Left ventricle myocardium inferior (tissue), 1 donor: ENCODE measurements at places on chromosomes 4 and X. TPM values are rescaled to one million over a fixed set of nuclear protein-coding genes. Genes with fewer than 3 reads are reported as not detected.
A peak's percentile ranks its signal among the peaks of the same experiment; 100 is the strongest.

GRCh38 chr4:7964890-7965662 lies 25.4 kb upstream of the AFAP1 start:
- peak; percentile 60 for DNase-seq

DNA sequence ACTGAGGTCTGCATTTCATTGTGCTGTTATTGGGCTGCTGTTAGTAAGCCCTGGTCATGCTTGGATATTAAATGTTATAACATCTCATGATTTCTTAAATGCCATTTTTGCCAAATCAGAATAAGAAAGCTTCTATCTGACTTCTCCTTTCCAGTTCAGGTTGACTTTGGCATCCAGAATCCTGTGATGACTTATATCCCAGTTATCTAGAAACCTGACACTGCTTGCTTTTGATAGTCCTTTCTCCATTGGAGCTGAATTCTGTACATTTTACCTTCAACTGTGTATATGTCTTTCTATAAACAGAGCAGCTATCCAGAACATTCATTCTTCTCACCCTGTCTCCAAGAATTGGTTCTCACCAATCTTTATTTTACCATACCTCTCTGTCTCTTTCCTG lies 257.7 kb upstream of the GNPDA2 start:
- no peak for DNase-seq

DNA sequence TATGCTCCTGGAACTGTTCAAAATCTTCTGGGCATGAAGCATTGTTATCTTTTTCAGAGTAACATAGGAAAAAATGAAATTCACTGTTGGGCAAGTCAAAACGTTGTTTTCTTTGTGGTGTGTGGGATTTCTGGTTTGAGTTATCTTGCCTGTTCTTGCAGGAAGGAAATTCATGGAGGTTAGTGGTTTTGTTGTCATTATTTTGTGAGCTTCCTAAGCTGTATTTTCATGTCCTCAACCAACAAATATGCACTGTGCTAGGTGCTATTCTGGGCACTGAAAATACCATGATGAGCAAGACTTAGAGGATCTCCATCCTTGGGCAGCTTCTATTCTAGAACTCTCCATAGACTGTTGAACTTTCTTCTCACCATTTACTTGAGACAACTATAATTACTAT lies 16.9 kb downstream of the SPINK2 start:
- DNase-seq, result no peak

GRCh38 chr4:188822698-188823097 lies 683.5 kb downstream of the TRIML1 start:
- no peak for DNase-seq

DNA sequence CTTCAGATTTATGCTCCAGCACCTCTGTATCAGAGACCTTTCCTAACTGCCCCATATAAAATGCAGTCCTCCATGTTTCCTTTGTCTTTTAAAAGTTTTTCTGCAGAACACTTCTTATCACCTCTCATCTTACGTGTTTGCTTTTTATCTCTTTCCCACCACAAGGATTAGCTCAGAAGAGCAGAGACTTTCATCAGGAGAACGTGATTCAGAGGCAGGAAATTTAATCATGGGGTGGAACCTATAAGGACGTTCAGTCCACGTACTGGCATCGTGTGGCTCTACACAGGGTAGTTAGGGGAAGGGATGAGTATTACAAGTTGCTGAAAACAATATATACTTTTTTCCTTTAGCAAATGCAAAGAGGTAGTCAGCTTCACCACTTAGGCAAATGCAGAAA lies 98.7 kb downstream of the SORBS2 start:
- no peak for DNase-seq

- DNase-seq, result peak; percentile 25
These were observed 1.5 kb downstream of the GRID2 start for GRCh38 chr4:92305148-92305877.

DNA sequence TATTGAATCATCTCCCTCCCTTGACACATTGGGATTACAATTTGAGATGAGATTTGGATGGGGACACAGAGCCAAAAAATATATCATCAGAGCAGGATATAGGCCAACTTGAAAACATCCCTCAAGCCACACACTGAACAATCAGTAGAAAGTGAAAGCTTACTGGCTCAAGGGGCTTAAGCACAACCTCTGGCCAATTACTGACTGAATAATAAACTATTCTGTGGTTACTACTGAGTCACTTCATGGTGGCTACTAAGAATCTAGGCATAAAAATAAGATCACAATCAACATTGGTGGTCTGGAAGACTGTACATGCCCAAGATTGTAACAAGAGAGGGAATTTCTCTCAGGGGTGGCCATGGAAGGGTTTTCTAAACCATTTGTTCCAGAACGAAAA lies 27.4 kb upstream of the GPR174 start:
- no peak for DNase-seq

- DNase-seq, result no peak
These were observed 480.9 kb downstream of the PCDH11X start for GRCh38 chrX:92260102-92260501.

GRCh38 chrX:51496501-51497291 lies at the start of gene NUDT11:
NUDT11 (minus strand) TSS chrX:51496592; CDS start chrX:51496444, 148 bp downstream.
- peak; percentile 48 for DNase-seq

- DNase-seq, result no peak
These were observed 137.5 kb downstream of the PALLD start for GRCh38 chr4:168634276-168634802.

DNA sequence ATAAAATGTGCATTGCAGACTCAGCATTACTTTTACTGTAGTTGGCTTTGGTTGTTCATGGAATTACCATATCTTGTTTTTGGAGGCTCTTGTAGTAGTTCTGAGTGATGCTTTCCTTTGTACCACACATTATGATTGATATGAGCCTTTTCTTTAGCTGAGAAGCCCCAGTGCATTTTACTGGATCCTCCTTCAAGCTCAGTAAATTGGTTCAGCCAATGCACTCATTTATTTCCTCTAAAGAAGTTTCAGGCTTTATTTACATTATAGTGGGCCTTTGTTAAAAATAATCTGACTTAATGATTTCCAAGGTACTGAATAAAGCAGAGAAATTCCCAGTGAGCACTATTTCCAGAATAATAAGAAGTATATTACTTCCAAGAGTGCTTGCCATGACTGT lies 21.8 kb downstream of the UPRT start:
- no peak for DNase-seq

GRCh38 chrX:111503485-111503993 lies 7.9 kb upstream of the SERTM2 start:
- no peak for DNase-seq

DNA sequence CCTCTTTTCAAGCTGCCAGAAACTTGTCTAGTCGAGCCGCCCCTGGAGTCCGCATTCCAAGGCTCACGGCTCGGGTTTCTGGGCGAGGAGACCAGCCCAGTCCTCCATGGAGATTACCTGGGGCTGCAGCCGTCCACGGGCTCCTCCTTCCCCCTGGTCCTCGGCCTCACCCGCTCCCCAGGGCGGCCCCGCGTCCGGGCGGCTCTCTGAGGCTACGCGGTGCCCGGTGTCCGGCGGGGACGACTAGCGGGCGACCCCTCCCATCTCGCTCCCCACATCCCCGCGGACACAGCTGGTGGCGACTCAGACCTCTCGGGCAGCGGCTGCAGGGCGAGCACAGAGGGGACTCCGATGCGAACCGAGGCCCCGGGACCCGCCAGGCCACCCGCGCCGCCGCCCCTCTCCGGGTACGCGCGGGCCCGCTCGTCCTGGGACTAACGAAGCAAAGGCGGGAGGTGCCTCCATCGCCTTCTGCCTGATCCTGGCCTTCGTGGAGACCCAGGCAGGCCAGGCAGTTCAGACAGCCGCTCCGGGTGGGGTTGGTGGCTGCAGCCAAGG lies 159.4 kb downstream of the TRAM1L1 start:
- no peak for DNase-seq

DNA sequence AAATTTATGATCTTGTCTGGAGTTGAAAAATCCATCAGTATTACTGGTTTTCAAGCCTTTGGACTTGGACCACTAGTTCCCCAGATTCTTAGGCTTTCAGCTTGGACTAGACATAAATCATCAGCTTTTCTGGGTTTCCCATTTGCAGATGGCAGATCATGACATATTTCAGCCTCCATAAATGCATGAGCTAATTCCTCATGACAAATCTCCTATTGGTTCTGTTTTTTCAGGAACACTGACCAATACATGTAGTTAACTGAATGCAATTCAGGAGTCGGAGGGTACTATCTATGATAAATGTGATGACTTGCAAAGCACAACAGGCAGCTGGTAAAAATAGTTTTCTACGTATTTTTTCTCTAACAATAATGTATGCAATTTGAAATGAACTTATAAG lies 635.6 kb downstream of the TRAM1L1 start:
- DNase-seq, result no peak

GRCh38 chr4:7436256-7436655 lies 1.5 kb upstream of the PSAPL1 start:
- DNase-seq, result no peak

- DNase-seq, result peak; percentile 38
These were observed 687 bp downstream of the CDK16 start for GRCh38 chrX:47218920-47219815.

GRCh38 chr4:40623707-40624106 lies 6.0 kb downstream of the RBM47 start:
- no peak for DNase-seq

DNA sequence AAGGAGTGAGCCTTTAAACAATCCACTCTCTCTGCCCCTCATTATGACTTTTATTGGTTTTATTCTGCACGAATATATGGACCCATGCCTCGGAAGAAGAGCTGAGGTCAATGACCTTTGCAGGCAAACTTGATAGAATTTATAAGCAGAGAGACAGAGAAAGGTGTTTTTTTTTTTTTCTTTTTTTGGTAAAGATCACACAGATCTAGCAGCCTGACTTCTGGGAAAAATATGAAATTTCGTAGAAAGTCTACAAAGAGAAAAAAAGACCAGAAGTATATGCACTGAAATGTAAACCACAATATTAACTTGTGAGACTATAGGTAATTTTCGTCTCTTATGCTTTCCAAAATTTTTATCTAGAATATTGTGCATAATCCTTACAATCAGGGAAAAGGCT lies 61.6 kb downstream of the LEF1 start:
- DNase-seq, result no peak

- DNase-seq, result peak; percentile 44
These were observed 8.0 kb upstream of the ODAPH start for GRCh38 chr4:75547647-75548387.

- no peak for DNase-seq
These were observed 357 bp upstream of the ETNPPL start for GRCh38 chr4:108763226-108763593.

DNA sequence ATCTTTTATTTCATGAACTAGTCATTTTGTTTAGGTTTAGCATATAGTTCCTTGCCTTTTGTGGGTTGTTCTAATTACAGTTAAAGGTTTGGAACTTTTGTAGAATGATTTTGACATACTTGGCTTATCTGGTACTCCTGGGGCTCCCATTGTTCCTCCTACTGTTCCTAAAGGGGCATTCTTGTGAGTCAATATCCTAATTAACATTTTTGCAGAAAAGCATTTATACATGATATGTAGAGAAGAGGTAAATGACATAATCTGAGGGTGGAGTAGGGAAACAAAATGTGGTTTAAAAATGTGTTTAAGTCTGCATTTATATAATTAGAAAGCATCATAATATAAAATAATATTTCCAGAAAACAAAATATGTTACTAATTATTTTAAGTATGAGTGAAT lies 529.2 kb downstream of the FAT4 start:
- no peak for DNase-seq

DNA sequence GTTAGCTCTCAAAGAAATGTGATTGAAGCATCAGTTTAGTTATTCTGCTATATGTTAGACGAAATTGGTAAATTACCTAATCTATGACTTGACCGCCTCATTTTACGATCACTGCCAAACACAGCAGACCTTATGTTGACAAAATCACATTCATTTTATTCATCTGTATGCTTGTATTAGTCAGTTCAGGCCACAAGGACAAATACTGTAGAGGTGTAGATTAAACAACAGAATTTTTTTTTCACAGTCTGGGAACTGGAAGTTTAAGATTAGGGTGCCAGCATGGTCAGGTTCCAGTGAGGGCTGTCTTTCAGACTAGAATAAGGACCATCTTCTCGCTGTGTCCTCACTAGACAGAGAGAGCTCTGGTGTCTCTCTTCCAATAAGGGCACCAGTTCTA lies 177.1 kb downstream of the NWD2 start:
- no peak for DNase-seq

DNA sequence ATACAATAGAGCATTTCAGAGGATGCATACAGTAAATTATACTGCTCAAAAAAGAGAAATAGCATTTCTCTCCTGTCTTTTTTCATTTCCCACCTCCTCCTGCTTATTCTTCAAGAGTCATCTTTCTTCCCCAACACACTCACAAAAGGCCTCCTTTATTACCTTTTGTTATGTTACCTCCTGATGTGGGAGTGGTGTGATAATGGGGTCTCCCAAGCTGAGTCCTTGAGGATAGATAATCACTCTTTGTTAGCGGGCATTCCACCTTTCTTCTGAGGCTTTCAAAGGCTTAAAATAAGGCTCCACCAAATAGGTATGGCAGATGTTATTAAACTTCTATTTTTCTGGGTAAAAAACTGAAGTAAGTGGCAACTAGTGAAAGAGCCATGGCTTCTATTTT lies 159.8 kb downstream of the CPEB2 start:
- no peak for DNase-seq

- no peak for DNase-seq
These were observed 5.0 kb downstream of the TDO2 start for GRCh38 chr4:155908187-155909139.

GRCh38 chr4:187944179-187944578 lies 51.4 kb upstream of the ZFP42 start:
- no peak for DNase-seq

Gene EGFL6
- total RNA-seq, result not detected

Gene GAB1
- 87.1 TPM for total RNA-seq

Gene PAGE1
- not detected for total RNA-seq

Gene BEX5
- 0.99 TPM for total RNA-seq

Gene HSFX1
- total RNA-seq, result 3.0 TPM

Gene CFAP47
- not detected for total RNA-seq

Gene PTCHD1
- 0.22 TPM for total RNA-seq

Gene PABPC1L2B
- not detected for total RNA-seq

Gene NWD2
- total RNA-seq, result not detected

Gene NOP14
- 17.4 TPM for total RNA-seq

Gene APBB2
- total RNA-seq, result 23.5 TPM

Gene CFP
- total RNA-seq, result 3.0 TPM

Gene PPP2R2C
- total RNA-seq, result 9.7 TPM

Gene PNCK
- total RNA-seq, result 6.1 TPM
